ENCODE measurements at places on chromosomes 6 and 20.

GRCh38 chr6:27650620-27651370 is 177.9 kb upstream of the ZNF184 start:
- no peak for DNase-seq

GRCh38 chr20:37729909-37730308 is 36.1 kb downstream of the CTNNBL1 start:
- DNase-seq, result no peak

DNA sequence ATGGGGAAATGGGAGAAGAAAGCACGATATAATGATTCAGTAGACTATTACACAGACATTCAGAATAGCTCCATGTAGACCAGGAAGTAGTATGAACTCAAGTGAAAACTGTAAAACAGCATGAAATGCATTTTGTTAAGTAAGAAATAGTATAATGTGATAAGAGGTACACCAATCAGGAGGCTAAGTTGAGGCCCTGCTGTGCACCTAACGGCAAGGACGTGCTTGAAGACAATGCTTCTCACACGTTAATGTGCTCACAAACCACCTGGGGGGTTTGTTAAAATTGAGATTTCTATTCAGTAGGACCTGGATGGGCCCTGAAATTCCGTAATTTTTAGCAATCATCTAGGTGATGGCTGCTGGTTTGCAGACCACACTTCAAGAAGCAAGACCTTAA is 178.9 kb upstream of the SULF2 start:
- no peak for DNase-seq

DNA sequence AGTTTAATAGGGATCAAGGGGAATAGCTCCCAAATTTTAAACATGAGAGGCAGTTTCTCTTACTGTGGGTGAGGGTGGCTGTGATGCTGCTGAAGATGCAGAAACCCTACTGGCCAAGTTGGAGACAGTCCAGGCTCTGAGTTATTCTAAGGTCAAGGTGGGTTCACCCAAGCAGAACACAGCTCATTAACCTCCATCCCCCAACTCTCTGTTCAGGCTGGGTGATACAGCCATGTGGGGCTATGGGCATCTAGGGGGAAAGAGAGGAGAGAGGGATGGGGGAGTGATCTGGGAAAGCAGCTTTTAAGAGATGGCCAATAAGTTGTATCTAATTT is 18.9 kb upstream of the TRAM2 start:
- no peak for DNase-seq

DNA sequence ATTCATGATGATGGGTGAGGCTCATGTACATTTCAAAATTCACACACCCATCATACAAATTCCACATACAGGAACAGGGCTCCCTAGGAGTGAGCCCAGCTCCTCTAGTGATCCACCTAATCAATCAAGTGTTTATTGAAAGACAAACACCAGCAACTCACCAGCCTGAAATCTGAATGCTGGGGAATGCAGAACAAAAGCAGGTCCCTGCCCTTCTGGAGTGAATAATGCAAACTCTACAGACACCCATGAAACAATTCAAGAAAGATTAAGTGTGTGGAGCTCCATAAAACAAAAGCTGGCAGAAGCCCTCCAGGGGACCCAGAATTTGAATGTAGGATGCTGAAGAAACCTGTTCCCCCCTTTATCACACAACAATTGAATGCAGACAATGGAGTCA is 396.7 kb upstream of the JARID2 start:
- DNase-seq, result no peak

DNA sequence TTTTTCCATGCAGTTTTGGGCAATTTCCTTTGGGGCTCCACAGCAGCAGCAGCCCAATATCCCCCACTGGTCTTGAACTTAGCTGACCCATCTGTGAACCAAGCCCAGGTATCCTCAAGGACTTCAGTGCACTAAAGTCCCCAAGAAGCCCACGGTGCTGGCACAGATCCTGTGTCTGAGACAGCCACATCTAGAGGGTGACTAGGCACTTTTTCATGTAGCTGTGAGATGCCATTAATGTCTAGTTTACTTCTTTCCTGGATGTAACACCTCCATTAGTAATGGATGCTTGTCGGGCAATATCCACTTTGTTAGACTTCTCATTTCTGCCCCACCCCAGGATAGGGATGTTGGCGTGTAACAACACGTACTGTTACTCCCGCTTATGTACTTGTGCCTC is 176.2 kb upstream of the PROKR2 start:
- DNase-seq, result no peak

- no peak for DNase-seq
Measured at GRCh38 chr20:2918096-2919049, 45.1 kb downstream of the PTPRA start.
